ENCODE measurements at places on chromosomes 6 and 20.
A peak's percentile ranks its signal among the peaks of the same experiment; 100 is the strongest.

- no peak for DNase-seq
These were observed 1333.5 kb downstream of the KHDRBS2 start for GRCh38 chr6:60952500-60952899.

DNA sequence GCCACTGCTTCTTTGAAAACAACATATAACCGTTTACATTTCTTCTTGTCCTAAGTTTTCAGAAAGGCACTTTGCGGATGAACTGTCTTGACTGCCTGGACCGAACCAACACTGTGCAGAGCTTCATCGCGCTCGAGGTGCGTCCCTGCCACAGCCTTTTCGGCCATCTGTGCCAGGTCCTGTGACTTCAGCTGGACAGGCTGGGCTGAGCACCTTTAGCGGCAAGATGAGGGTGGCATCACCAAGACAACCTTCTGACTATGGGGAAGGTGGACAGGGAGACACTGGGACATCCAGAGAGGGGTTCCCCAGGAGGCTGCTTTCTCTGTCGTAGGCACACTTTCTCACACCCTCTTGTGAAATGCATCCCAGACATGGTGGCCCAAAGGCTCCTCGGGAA, 82.1 kb downstream of the SYNJ2 start:
- DNase-seq: no peak

DNA sequence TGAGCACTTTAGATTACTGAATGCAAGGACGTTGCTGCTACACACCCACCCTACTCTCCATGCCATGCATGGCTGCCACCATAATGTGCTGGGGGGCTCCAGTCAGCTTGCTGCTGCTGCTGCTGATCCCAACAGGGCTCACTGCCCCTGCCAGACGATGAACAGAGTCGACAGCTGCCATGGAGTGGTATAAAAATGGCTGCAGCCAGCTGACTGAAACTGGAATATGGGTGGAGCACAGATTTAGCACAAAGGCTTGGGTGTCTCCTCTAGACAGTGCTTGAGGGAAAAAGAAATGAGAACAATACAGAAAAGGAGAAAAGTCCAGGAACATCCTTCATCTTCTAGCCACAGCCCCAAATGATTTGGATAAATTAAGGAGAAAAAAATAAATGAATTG, 150.7 kb downstream of the PDSS2 start:
- DNase-seq: no peak

- DNase-seq: no peak
These were observed 24.5 kb upstream of the GRM4 start for GRCh38 chr6:34170346-34170745.

GRCh38 chr6:27238010-27238983, 9.2 kb upstream of the PRSS16 start:
- DNase-seq: no peak

GRCh38 chr6:167341665-167342655, 17.1 kb downstream of the TTLL2 start:
- DNase-seq: no peak

DNA sequence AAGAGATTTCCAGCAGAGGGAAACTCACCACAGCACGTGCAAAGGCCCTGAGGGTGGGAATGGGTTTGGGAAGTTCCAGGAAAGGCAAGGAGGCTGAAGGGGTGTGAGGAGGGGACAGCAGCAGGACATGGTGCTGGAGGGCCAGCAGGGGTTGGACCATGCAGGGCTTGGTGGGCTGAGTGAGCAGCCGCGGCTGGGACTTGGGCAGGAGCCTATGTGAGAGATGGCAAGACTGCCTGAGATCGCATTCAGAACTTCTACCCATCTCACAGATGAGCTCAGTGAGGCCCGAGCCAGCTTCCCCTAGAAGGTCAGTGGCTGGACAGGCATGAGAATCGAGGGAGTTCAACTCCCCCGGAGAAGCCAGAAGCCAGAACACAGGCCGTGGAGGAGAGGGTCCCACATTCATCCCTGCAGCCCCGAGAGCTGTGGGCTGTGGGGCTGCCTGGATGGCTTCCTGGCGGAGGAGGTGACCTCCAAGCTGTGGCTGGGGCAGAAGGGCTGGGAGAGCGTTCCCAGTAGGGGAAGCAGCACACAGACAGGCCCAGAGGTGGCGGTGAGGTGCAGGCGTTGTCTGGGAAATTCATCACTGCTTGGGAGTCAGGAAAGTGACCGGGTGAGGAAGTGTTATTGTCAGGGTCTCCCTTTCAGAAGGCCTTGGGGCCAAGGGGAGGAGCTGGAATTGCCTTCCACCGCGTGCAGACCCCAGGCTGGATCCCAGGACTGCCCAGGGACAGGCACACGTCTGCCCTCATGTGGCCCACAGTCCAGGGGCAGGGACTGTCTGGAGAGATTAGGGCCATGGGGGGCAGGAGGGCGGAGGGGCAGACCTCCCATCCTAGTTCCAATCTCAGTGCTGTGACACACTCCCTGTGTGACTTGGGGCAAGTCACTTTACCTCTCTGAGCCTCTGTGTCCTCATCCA, 103.8 kb downstream of the CEBPB start:
- DNase-seq: no peak

DNA sequence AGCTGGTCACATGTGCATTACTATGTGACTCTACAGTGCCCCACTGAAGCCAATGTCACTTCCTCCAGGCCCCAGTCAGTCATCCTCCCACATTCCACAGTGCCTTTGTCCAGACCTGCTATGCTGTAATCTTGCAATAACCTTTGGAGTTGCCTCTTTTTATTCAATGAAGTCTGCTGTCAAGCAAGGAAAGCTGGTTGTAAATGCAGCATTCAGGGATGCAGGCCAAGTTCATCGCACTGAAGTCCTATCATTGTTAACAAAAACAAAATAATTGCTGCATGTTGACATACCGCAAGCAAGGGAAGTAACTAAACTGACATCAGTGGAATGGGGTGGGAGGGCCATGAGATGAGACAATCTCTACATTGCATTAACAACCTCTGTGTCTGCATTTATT, 131.2 kb upstream of the CDYL start:
- DNase-seq: no peak

DNA sequence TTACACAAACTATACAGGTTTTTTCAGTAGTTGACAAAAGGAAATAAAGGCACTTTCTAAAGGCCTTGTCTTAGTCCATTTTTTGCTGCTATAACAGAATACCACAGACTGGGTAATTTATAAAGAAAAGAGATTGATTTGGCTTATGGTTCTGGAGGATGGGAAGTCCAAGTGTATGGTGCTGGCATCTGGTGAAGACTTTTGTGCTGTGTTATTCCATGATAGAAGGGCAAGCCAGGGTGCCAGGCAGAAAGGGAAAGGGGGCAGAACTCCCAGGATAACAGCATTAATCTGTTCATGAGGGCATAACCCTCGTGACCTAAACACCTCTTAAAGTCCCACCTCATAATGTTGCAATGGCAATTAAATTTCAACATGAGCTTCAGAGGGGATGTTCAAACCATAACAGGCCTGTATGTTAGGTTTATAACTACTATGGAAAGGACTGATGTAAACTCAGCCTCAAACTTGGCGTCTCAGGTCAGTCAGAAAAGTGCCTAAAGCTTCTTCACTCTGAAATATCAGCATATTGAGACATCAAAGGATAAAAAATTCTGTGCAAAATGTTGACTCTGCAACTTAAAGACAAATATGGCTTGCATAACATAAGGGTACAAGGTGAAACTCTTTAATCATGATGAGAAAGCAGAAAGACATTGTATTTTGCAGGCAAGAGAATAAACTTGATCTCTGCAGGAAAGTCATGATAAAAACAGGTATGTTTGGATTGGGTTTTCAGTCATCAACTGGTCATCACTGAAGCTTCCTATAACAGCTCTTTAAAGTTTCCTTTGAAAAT, 42.8 kb downstream of the RNF217 start:
- no peak for DNase-seq

GRCh38 chr6:106631346-106631745, 2.0 kb downstream of the QRSL1 start:
- no peak for DNase-seq

- DNase-seq: no peak
These were observed 39.7 kb upstream of the GJA1 start for GRCh38 chr6:121395736-121396135.

- DNase-seq: no peak
These were observed 5.2 kb upstream of the PRPH2 start for GRCh38 chr6:42727627-42728026.

GRCh38 chr6:28105245-28105639, 19.2 kb upstream of the ZSCAN16 start:
- no peak for DNase-seq

DNA sequence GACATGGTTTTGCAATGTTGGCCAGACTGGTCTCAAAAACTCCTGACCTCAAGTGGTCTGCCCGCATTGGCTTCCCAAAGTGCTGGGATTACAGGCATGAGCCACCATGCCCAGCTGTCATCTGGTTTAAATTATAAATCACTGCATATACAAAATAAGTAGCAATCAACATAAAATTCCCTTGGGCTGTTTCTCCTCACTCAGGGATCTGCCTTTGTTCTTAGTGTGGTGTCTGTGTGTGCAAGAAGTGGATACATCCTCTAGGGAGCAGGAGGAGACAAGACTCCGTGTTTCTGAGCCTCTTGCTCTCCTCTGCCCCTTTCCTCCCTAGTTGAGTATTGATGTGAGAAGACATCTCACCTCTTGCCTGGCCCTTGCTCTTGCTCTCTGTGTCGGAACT, 65.2 kb upstream of the ADGRF4 start:
- DNase-seq: no peak

DNA sequence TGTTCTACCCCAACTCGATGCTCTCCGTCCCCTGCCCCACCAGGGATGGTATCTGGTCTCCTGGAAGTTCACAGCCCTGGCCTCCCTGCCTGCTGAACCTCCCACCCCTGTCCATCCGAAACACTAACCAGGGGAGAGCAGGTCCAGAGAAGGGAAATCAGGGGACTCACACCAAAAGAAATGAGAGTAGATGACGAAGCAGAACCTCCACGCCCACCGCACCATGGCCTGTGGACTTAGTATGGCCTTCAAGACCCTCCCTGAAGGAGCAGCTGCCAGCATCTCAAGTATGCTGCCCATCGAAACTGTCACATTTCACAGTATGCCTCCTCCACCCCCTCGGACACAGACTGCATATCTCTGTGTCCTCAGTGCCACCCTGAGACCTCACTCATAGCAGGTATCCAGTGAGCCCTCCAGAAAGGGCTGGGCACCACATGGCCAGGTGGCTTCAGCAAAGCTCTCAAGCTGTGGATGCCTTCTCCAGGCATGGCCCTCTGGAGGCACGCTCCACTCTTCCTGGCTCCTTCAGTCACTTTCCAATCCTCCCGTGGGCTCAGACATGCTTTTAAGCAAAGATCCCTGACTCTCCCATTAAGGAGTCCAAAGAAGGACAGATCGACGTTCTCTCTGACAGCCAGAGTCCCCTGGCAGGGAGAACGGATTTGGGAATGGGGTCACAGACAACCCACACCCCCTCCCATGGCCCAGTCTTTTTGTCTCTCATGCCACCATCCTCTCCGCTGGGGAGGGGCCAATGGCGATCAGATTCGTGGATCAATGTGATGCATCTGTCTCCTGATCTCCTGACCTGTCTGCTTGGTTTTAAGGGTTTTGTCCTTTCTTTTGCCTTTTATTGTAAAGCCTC, 158.4 kb downstream of the ANKRD60 start:
- DNase-seq: peak; percentile 35

DNA sequence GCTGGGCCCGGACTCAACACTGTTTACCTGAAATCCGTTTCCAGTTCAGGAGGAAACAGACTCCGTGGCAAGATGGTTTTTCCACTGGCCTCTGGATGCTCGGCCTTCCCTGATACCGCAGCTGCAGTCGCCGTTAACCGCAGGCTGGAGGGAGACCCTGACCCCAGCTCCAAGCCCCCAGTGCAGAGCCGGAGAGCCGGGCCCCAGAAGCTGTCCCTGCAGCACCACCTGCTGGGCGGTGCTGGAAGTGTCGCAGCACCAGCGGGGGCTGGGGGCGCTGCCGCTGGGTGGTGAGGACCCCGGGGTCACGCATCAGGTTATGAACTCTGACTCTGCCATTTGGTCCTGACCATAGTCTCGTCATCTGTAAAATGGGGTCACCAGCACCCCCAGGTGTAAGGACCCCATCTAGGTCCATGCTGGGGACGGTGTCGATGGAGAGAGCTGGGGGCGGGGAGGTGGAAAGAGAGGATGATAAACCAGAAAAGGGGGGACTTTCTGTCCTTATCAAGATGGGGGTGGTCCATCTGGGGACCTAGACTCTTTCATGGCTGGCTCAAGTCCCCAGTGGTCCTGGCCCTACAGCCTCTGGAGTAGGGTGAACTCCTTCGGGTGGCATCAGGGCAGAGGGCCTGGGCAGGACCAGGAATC, 20.8 kb upstream of the CHRNA4 start:
- DNase-seq: no peak

DNA sequence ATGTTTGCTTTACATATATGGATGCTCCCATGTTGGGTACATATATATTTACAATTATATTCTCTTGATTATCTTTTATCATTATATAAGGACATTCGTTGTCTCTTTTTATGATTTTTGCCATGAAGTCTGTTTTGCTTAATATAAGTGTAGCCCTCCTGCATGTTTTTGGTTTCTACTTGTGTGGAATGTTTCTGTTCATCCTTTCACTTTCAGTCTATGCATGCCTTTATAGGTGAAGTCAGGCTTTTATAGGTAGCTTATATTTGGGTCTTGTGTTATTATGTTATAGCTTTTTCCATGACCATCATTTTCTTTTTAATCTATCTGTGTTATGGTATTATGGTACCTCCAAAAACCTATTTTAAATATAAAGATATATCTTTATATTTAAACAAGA, 612.5 kb upstream of the HS3ST5 start:
- DNase-seq: no peak

Measured in sciatic nerve (tissue), 2 donors.